Liver (tissue), 10 donors: ENCODE measurements at places on chromosomes 2 and 18.
A peak's percentile ranks its signal among the peaks of the same experiment; 100 is the strongest.

DNA sequence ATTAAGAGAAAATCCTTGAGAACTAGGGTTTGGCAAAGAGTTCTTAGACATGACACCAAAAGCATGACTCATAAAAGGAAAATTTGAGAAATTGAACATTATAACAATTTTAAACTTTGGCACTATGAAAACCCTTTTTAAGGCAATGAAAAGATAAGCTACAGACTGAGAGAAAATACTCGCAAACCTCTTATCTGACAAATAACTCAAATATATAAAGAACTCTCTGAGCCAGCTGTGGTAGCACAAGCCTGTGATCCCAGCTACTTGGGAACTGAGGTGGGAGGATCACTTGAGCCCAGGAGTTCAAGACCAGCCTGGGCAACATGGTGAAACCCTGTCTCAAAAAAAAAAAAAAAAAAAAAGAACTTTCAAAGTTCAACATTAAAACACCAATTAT, 70.5 kb downstream of the FAM168B start:
- H3K27me3 ChIP-seq: no peaks in the 10 kb centered on the region
- DNase-seq: no peak
- H3K4me3 ChIP-seq: no peak overlapping the region
- no peak overlapping the region for H3K27ac ChIP-seq
- H3K36me3 ChIP-seq: no peaks in the 10 kb centered on the region

DNA sequence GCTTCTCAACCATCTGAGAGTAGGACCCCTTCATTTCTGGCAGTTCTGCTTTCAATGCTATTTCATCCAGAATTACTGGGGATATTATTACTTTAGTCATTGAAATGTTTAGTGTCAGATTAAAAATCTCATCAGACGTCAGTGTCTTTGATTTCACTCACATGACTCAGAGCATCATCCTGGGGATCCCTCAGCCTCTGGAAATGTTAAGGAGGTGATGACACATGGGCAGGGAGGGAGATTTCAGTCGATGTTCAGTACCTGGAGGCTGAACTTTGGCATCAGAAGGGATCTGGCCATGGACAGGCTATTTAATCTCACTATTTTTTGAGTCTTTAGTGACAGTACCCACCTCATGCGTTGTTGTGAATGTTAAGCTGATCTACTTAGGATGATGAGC, 39.1 kb downstream of the OSBPL6 start:
- no peak overlapping the region for H3K4me3 ChIP-seq
- peaks cover under 1% of the 10 kb centered on the region for H3K4me1 ChIP-seq
- H3K27me3 ChIP-seq: no peaks in the 10 kb centered on the region
- no peak for DNase-seq

DNA sequence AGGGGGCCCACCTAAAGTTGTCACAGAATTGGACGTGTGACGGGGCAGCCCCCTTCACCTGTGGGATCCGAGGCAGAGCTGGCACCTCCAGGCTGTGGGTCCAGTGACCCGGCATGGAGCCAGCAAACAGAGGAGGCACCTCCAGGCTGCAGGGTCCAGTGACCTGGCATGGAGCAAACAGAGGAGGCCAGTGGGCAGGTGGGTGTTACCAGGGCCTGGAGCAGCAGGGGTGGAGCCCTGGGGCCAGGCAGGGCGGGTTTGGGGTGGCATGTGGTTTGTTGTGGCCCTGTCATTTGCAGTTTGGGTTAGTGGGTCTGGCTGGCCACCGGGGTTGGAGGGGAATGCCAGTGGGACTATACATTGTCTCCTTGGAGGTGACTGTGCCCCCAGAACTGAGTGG, 68.2 kb downstream of the HPCAL1 start:
- no peak overlapping the region for H3K4me3 ChIP-seq
- no peaks in the 10 kb centered on the region for H3K36me3 ChIP-seq
- H3K4me1 ChIP-seq: peaks cover 42% of the 10 kb centered on the region
- no peaks in the 10 kb centered on the region for H3K27me3 ChIP-seq
- peak; percentile 55 for DNase-seq

DNA sequence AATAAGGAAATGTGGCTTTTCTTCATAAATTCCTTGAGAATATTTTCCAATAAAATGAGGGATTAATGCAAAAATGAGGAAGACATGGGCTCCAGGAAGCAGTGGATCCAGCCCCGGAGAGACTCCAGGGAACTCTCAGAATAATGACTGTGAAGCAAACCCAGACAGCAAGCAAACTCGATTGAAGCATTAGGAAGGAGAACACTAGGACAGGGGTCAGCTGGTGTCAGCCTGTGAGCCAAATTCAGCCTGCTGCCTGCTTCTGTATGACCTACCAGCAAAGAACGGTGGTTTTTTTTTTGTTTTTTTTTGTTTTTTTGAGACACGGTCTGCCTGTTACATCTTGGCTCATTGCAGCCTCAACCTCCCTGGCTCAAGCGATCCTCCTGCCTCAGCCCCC, 274.3 kb upstream of the FBXO11 start:
- no peak for DNase-seq
- no peaks in the 10 kb centered on the region for H3K27me3 ChIP-seq
- no peak overlapping the region for H3K4me3 ChIP-seq
- no peaks in the 10 kb centered on the region for H3K4me1 ChIP-seq

- no peak overlapping the region for H3K4me3 ChIP-seq
- H3K36me3 ChIP-seq: no peaks in the 10 kb centered on the region
- no peaks in the 10 kb centered on the region for H3K27me3 ChIP-seq
- no peaks in the 10 kb centered on the region for H3K4me1 ChIP-seq
- no peak for DNase-seq
These were observed 266.8 kb upstream of the CRIM1 start for GRCh38 chr2:36088716-36089328.

- H3K36me3 ChIP-seq: no peaks in the 10 kb centered on the region
- no peak for DNase-seq
- H3K4me3 ChIP-seq: no peak overlapping the region
- no peaks in the 10 kb centered on the region for H3K4me1 ChIP-seq
These were observed 81.4 kb upstream of the VRK2 start for GRCh38 chr2:57965219-57965618.

DNA sequence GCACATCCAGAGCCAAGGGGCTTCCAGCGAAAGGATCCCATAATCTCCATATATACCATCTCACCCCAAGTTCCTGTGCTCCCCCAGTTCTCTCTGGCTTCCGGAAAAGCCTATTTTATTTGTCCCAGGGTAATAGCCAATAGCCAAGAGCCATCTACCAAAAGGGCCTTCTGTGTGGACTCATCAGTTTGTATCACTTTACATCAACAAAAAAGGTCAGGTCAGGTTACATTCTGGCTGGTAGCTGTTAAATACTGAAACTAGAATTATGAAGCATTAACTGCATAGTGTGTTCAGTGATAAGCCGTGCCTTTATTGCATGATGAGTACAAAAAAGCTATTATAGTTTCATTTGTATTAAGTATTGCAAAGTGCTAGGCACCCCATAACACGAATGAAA, 223.7 kb downstream of the IRS1 start:
- no peak for DNase-seq
- H3K4me1 ChIP-seq: no peaks in the 10 kb centered on the region
- H3K4me3 ChIP-seq: no peak overlapping the region
- H3K27ac ChIP-seq: no peak overlapping the region

DNA sequence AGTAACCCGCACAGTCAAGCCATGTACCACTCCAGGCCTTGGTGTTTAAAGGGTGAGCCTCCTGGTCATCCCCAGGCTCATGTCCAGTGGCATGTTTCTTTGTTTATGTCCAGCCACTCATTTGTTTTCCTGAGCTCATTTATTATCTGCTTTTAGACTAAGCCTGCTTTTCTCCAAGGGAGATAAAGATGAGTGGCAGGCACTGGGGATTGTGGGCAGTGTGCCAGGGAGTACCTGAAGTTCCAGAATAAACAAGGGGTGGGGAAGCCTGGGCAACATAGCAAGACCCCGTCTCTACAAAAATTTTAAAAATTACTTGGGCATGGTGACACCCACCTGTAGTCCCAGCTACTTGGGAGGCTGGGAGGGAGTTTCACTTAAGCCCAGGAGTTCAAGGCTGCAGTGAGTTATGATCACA, 1.9 kb downstream of the ANXA4 start:
- H3K4me1 ChIP-seq: peaks cover 10% of the 10 kb centered on the region
- no peaks in the 10 kb centered on the region for H3K27me3 ChIP-seq
- H3K4me3 ChIP-seq: no peak overlapping the region
- H3K36me3 ChIP-seq: no peaks in the 10 kb centered on the region

GRCh38 chr2:72894514-72894913, 7.3 kb downstream of the SPR start:
- no peak overlapping the region for H3K27ac ChIP-seq
- DNase-seq: no peak
- no peaks in the 10 kb centered on the region for H3K27me3 ChIP-seq
- no peaks in the 10 kb centered on the region for H3K36me3 ChIP-seq
- no peak overlapping the region for H3K4me3 ChIP-seq

GRCh38 chr2:205789906-205790305, 107.6 kb downstream of the NRP2 start:
- H3K27me3 ChIP-seq: no peaks in the 10 kb centered on the region
- H3K4me3 ChIP-seq: no peak overlapping the region
- H3K4me1 ChIP-seq: peaks cover 16% of the 10 kb centered on the region
- no peaks in the 10 kb centered on the region for H3K36me3 ChIP-seq

DNA sequence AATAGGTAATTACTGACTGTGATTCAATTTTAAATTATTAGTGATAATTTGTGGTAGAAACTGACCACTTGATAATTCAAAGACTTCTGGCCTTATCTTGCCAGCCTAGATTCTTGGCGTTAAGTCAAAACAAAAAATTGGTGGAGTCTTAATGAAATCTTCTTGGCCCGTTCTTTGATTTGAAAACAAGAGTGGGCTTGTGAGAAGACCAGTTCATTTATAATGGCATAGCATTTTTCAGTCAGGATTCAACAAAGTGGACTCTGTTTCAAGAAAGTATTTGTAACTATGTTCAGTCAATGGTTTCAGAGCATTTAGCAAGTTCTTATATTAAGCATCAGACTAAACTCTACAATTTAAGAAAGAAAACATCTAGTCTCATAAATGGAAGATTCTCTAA, 26.0 kb downstream of the ITGA4 start:
- DNase-seq: no peak
- no peaks in the 10 kb centered on the region for H3K27me3 ChIP-seq
- no peak overlapping the region for H3K27ac ChIP-seq
- H3K4me1 ChIP-seq: no peaks in the 10 kb centered on the region

GRCh38 chr2:57497489-57498096, 549.0 kb upstream of the VRK2 start:
- DNase-seq: peak; percentile 35
- H3K27me3 ChIP-seq: no peaks in the 10 kb centered on the region
- no peak overlapping the region for H3K27ac ChIP-seq
- no peaks in the 10 kb centered on the region for H3K4me1 ChIP-seq
- no peaks in the 10 kb centered on the region for H3K36me3 ChIP-seq
- no peak overlapping the region for H3K4me3 ChIP-seq

GRCh38 chr2:35428548-35428947, 927.0 kb upstream of the CRIM1 start:
- no peak overlapping the region for H3K27ac ChIP-seq
- no peaks in the 10 kb centered on the region for H3K4me1 ChIP-seq

- no peaks in the 10 kb centered on the region for H3K4me1 ChIP-seq
- no peak for DNase-seq
These were observed 155.8 kb downstream of the CDH7 start for GRCh38 chr18:65906621-65907034.

GRCh38 chr2:235218486-235218907, 266.7 kb downstream of the SH3BP4 start:
- H3K27me3 ChIP-seq: no peaks in the 10 kb centered on the region
- H3K4me1 ChIP-seq: no peaks in the 10 kb centered on the region

DNA sequence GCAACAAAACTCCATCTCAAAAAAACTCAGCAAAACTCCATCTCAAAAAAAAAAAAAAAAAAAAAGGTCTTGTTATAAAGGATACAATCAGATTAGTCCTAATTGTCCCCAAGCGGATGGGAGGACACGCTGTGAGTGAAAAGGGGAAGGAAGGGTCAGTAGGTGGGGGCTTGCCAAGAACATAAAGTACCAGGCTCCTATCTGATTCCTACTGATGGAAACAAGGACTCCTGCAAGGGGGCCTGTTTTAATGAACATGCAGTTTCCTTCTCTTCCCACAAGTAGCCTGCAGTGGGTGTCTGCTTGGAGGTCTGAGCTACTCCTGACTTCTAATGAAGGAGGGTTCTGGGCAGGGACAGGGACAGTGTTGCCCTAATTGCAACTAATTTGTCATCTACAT, 7.9 kb downstream of the SCG2 start:
- H3K27me3 ChIP-seq: no peaks in the 10 kb centered on the region
- H3K4me1 ChIP-seq: no peaks in the 10 kb centered on the region
- no peaks in the 10 kb centered on the region for H3K36me3 ChIP-seq
- H3K4me3 ChIP-seq: no peak overlapping the region
- no peak overlapping the region for H3K27ac ChIP-seq
- no peak for DNase-seq

GRCh38 chr18:43671431-43671830, 394.1 kb upstream of the SYT4 start:
- H3K27me3 ChIP-seq: peaks cover 2% of the 10 kb centered on the region
- no peak for DNase-seq
- H3K4me1 ChIP-seq: no peaks in the 10 kb centered on the region
- no peaks in the 10 kb centered on the region for H3K36me3 ChIP-seq
- H3K27ac ChIP-seq: no peak overlapping the region

DNA sequence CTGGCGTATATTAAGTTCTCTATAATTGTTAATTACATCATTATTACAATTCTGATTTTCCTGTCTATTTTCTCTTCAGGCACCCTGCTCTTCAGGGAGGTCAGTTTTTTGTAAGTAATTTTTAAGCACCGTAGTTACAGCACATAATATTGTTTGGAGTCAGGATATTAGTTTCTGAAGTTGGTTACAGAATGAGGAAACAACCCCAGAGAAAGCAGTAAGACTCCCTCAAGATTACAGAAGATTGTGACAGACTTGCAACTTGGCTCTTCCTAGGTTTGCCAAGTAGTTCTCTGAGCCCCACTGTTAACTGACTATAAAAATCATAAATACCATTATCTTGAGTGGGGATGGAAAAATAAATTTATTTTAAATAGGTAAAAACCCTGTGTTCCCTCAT, 921 bp downstream of the RPE start:
- DNase-seq: no peak
- no peaks in the 10 kb centered on the region for H3K27me3 ChIP-seq
- H3K4me1 ChIP-seq: peaks cover 13% of the 10 kb centered on the region

- no peaks in the 10 kb centered on the region for H3K27me3 ChIP-seq
- DNase-seq: no peak
- no peaks in the 10 kb centered on the region for H3K36me3 ChIP-seq
- no peak overlapping the region for H3K4me3 ChIP-seq
- H3K27ac ChIP-seq: no peak overlapping the region
These were observed 152.3 kb downstream of the DIS3L2 start for GRCh38 chr2:232113821-232114220.

GRCh38 chr2:47334356-47335136, 68.4 kb upstream of the MSH2 start:
- DNase-seq: no peak
- no peaks in the 10 kb centered on the region for H3K4me1 ChIP-seq
- no peaks in the 10 kb centered on the region for H3K27me3 ChIP-seq
- H3K27ac ChIP-seq: no peak overlapping the region

- no peaks in the 10 kb centered on the region for H3K36me3 ChIP-seq
- no peak overlapping the region for H3K4me3 ChIP-seq
- H3K4me1 ChIP-seq: no peaks in the 10 kb centered on the region
- H3K27me3 ChIP-seq: no peaks in the 10 kb centered on the region
- H3K27ac ChIP-seq: no peak overlapping the region
- DNase-seq: no peak
These were observed 60.4 kb downstream of the FAM117B start for GRCh38 chr2:202695166-202695565.
